ENCODE measurements at places on chromosomes 2 and 18.

DNA sequence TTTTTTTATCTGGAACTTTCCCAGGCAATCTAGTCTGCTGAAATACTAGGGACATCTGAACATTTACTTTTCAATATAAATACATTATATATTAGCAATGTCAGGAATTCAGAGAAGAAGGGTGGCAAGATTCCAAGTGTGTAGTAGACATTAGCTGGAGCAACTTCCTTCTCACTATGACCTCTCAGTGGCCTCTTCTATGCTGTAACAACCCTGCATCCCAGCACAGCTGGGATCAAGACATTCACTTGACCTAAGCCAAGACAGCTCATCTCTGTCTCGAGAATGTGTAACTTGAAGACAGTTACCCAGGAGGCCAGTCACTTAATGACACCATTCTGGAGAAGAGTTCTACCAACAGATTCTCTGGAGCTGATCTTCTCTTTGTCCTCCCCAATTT, 61.7 kb upstream of the RALBP1 start:
- no peak for DNase-seq

- DNase-seq: no peak
These were observed 413.0 kb downstream of the MTX2 start for GRCh38 chr2:176682278-176682677.

- DNase-seq: no peak
These were observed 61.5 kb upstream of the NEDD4L start for GRCh38 chr18:57982372-57983021.

- DNase-seq: peak; percentile 70
These were observed 25.1 kb upstream of the TMEM182 start for GRCh38 chr2:102736410-102737409.

DNA sequence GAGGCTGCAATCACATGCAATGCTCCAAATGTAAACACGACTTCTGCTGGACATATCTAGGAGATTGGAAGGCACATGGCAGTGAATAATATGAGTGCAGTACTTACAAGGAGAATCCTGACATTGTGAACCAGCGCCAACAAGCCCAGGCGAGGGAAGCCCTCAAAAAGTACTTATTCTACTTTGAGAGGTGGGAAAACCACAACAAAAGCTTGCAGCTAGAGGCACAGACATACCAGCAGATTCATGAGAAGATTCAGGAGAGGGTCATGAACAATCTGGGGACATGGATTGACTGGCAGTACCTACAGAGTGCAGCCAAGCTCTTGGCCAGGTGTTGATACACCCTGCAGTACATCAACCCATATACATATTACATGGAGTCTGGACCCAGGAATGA, 475.7 kb upstream of the CDH2 start:
- no peak for DNase-seq

DNA sequence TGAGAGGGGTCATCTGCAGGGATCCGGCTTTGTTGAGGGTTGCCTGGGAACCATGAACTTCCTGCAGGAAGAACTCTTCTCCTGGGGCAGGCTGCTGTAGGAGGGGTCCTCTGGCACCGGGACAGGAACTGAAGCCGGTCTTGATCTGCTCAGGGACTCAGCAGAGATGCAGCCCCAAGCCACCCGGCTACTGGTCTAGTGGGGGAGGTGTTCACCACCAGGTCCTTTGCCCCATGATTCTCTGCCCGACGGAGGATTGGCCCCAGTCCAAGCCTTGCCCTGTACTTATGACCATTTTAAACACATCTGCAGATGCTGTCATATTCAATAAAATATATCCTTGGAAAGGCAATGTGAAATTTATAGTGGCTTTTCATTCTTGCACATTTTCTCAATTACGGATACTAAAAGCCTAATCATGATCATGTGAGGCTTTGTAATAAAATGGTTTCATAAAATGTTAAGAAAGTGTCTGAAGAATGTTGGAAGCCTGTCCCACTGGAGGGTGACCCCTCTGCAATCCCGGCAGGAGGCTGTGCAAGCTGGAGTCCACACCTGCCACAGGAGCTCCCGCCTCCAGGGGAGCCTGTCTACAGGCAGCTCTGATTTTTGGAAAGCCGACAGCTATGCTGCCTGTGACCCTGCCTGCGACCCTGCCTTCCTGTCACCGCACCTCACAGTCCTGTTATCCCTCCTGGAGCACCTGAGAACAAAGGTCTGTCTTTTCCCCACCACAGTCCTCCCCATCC, 98.8 kb upstream of the TAF1B start:
- DNase-seq: no peak

GRCh38 chr2:46333912-46334311, 36.7 kb downstream of the EPAS1 start:
- no peak for DNase-seq

DNA sequence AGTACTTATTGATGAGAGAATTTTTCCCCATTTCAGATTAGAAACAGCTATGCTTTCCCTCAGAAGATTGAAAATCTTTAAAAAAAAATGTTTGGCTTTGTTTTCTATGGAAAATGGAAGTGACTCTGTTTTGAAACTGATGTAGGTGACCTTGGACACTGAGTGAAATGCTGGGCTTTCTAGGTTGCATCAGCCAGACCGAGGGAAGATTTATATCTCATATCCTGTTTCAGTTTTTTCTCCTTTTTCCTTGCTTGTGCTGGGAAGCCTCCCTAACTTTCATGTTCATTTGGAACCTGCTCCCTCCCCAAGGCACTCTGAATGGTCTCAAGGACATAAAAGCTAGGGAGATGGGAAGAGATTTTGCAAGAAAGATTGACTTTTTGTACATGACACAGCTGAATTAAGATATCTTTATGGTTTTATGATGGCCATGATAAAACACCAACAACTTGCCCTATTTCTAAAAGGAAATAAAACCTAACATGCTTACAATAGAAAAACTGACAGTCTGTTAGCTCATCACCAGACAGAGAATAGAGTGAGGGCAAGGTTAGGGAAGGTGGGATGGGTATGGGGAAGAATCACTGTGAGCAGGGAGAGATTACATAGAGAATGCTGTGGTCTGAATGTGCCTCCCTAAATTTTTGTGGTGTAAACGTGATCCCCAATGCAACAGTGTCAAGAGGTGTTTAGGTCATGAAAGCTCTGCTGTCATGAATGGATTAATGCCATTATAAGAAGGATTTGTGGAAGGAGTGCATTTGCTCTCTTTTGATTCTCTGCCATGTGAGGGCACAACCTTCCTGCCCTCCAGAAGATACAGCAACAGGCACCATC, 249.7 kb downstream of the TPGS2 start:
- no peak for DNase-seq

- no peak for DNase-seq
These were observed 39.7 kb upstream of the GRP start for GRCh38 chr18:59180150-59180845.

DNA sequence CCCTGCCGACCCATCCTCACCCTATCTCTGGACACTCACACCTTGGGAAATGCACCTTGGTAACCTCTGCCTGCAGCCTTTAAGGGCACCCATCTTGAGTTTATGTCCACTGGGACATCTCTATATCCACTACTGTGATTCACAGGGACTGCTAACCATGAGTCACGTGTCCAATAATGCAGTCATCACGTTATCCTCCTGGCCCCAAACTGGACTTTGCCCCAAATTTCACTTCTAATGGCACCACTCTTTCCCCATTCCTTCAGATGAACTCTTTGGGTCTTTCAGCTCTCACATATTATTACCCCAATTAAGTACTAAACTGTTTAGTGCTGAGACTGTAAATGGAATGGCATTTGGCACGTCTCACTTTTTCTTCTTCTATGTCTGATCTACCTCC, 71.2 kb upstream of the TMEM200C start:
- no peak for DNase-seq

DNA sequence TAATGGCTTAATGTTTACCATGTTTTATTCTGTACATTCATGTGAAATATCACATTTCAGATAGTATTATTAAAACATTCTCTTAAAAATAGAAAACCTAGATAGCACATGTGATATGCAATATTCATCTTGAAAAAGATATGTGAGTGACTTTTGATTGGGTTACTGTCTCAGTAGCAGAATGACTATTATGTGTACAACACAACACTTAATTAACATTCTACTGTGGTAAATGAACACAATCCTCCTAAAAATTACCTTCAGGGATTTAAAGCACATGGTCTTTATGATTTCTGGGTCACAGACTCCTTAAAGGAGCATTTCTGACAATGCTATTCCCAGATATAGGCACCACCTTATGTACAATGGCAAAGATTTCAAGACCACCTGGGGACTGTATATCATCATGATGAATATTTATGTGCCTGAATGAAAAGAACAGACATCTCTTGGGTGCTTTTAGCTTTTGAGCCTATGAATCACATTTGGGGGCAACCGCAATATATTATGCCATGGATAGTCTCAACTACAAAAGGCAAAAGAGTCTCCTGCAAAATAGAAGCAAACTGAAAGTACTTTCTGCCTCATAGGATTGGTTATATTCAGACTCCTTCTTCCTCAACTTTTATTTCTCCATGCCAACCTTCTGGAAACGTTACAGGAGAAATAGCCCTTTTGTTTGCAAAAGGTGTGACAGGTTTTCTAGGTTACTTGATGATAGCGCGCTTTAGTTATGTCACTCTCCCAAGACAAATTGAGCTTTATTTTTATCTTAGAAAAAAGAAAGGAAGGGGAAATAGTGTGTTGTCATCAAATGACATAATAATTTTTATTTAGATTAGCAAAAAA, 259.0 kb downstream of the CALCRL start:
- no peak for DNase-seq

- DNase-seq: no peak
These were observed 475.3 kb downstream of the RIT2 start for GRCh38 chr18:42640160-42640559.

DNA sequence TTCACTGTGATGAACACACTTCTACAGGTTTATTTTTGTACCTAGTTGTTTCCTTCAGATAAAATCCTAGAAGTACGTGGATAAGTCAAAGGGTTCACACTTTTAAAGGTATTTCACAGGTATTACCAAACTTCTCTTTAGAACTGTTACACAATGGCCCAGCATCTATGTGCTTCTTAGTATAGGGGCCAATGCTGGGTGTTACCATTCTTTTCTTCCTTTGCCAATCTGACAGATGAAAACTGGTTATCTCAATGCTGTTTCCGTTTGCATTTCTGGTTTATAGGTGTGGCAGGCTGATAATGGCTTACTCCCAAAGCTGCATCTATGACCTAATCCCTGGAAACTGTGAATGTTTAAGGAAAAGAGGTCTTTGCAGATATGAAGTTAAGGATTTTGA, 2.8 kb upstream of the TCF7L1 start:
- no peak for DNase-seq

GRCh38 chr2:26849056-26849999, 1.4 kb downstream of the DPYSL5 start:
- DNase-seq: no peak

DNA sequence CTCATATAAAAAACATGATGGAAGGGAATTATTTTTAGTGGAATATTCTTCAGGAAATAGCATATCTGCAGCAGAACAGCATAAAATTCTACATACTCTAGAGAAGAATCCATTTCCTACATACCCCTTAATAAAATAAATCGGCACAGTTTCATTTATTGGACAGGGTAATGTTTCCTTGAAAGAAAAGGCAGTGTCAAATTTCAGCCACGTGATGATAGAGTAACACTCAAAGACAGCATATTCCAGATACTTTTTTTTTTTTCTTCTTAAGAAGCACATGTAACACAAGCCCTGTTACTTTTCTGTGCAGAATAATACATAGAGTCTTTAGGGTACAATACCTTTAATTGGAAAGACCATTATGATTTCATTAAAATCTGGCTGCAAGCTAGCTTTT, 204.4 kb downstream of the SRBD1 start:
- DNase-seq: no peak

DNA sequence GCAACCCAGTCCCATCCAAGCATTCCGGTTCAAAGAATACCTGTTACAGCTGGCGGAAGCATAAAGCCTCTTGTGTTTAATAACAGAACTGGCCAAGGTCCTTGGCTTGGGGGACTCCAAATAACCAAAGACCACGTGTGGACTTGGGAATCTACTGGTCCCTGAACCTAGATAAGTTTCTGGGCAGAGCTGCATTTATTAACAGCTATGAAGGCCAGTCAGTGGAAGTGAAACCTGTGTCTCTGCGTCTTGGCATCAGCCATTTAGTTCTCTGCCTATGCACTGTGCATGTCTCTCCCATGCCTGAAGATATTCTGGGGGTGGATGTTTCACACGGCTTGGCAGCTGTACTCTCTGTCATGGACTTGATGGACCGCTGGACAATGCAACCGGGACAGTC, 137.7 kb downstream of the CCBE1 start:
- no peak for DNase-seq

DNA sequence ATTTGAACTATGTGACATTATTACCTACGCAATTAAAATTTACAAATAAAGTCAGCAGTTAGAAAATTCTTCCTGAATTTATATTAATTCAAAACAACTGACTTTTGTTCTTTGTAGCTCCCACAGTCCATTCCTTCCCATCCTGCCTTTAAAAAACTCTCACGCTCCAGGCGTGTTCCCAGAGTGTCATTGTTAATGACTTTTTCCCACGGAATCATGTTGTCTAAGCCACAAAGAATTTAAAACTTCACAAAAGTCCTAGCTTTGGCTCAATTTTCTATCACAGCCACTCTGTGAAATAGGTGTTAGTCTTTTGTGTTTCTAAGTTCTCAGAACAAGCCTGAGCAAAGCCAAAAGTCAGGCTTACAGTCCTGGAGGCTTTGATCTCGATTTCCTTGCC, 26.5 kb downstream of the SLC1A4 start:
- no peak for DNase-seq

- DNase-seq: no peak
These were observed 114.5 kb upstream of the FN1 start for GRCh38 chr2:215550331-215550730.

DNA sequence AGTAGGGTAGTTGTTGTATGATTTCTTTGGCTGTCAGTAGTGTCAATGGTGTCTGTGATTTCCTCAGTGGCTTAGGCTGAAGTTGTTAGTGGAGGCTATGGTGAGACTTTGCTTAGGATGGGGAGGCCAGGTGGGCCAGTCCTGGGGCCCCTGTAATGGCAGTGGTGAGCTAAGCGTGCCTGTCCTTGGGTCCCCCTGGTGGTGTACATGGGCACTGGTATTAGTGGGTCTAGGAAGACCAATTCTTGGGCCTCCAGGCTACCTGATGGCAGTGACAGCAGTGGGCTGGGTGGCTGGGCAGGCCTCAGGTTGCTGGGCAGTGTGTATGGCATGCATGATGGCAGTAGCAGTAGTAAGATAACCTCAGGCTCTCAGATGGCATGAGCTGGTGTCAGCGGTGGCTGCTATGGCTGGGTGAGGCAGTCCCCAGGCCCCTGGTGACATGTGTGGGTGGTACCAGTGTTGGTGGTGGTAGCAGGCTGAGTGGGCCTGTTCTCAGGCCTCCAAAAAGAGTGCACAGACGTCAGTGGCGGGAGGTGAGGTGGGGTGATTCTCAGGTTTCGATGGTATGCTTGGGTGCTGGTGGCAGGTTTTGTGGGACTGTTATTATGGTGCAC, 103.2 kb downstream of the KLHL14 start:
- DNase-seq: no peak
